ENCODE measurements at places on chromosomes 12 and 14.

GRCh38 chr12:131592972-131593371, 117.9 kb upstream of the SFSWAP start:
- no peak for DNase-seq

GRCh38 chr12:2080604-2081003, 27.8 kb downstream of the CACNA1C start:
- DNase-seq: no peak

GRCh38 chr14:42428996-42429395, 822.3 kb downstream of the LRFN5 start:
- no peak for DNase-seq

DNA sequence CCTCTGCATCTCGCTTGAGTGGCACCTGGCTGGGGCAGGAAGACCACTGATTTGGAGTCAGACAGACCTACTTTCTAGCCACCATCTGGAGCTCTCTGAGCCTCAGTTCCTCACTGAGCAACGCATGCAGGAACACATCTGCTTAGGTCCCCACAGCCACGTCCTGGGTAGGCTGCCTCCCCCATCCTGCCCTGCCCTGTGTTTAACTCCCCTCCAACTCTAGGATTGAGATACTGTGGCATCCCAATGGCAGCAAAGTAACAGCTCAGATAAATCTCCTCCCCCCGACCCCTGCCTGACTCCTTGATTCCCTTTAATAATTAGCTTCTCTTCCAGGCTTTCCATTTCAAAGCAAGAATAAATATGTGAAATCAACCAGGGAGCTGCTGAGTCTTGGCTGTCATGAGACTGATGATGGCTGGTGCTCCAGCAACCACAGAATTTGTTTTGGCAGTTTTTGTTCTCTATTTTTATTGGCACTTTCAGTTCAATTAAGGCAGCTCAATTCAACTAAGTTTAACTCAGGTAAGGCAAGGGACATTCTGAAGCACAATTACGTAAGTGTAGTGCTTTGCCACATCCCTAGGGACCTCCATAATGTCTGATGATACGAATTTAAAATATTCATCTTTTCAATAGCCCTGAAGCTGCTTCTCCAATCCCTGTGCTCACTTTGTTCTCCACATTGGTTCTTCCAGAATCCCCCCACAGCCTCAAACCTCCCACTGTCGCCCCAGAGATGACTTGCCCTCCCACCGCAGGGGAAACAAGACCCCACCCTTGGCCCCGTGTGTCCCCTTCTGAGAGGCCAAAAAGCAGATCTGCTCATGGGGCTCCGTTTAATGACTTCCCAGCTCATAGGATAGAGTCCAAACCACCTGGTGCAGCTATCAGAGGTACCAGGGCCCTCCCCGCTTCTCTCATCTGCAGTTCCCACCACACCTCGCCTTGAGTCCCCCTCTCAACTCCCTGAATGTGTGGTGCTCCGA, 58.2 kb downstream of the ESR2 start:
- no peak for DNase-seq

- peak; percentile 34 for DNase-seq
Measured at GRCh38 chr14:95683793-95684192, 2.4 kb upstream of the TCL1B start.
